ENCODE measurements at places on chromosomes 2 and 18.
A peak's percentile ranks its signal among the peaks of the same experiment; 100 is the strongest.

GRCh38 chr2:193520709-193521458, 1326.2 kb upstream of the TMEFF2 start:
- no peak for DNase-seq

- no peak for DNase-seq
Measured at GRCh38 chr2:126222278-126222677, 433.7 kb upstream of the GYPC start.

GRCh38 chr2:217325251-217325650, 465.4 kb upstream of the TNP1 start:
- DNase-seq = no peak

GRCh38 chr2:241289053-241289452, 26.4 kb downstream of the HDLBP start:
- DNase-seq = no peak

DNA sequence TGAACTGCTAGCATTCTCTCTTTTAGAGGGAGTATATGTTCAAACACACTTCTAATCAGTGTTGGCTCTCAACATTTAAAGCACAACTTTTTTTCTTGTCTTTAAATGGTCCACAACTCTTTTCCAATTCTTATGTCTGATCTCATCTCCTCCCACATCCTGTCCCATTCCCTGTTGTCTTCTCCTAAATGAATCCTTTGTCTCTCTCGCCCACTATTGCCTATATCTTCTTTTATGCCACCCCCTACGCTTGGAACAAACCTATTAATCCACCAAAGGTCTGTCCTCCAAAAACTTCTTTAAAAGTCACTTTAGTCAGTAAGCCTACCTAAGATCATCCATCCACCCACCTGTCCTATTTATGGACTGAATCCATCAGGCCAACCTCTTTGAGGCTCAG, 235.5 kb upstream of the SMAD7 start:
- no peak for DNase-seq

GRCh38 chr2:64942693-64943092, 46.5 kb upstream of the SLC1A4 start:
- no peak for DNase-seq

GRCh38 chr2:96153291-96153713, 8.1 kb upstream of the DUSP2 start:
- no peak for DNase-seq

GRCh38 chr2:152219077-152219828, 43.7 kb upstream of the STAM2 start:
- no peak for DNase-seq

GRCh38 chr18:80157708-80158343, 48.8 kb downstream of the ADNP2 start:
- peak; percentile 43 for DNase-seq

GRCh38 chr2:182043021-182043420, 57.4 kb downstream of the PPP1R1C start:
- no peak for DNase-seq

DNA sequence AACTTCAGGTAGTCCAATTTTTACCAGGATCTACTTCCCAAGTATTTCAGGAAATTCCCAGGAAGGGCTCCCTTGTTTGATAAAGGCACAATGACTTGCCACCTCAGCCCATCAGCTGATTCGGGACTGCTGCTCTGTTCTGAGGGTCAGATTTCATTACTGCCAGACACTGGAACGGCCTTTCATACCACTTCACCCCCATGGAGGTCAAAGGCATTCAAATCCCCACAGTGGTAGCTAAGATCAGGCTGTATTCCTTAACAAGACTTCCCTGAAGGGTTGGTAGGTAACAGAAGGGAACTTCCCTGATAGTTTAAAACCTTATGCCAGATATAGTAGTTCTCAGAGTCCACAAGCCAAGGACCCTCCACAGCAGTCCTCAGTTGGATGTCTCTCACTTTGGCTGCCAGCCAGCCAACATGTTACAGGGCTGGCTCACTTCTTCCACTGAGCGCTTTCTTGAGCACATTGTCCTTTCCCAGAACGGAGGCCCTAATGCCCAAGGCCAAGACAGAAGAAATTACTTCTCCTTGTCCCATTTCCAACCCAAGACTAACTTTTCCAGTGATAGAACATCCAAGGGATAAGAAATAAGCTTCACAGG, 40.0 kb upstream of the GLS start:
- no peak for DNase-seq

DNA sequence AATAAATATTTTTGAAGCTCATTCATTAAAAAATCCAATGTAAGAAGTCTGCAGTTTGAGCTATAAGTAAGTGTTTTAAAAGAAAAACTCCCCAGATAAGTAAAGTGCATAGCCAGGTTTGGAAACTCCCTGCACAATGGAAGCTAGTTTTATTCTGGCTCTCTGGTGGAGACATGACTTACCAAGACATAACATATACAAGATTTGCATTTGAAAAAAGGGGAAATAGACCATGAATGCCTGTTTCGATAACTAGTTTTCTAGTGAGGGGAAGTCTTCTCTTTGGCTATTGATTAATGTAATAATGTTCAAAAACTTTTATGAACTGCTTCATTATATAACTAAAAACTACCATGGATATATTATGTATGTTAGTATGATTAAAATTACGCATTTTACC, 435.2 kb downstream of the ARHGAP15 start:
- no peak for DNase-seq

- no peak for DNase-seq
Measured at GRCh38 chr2:173750353-173750801, 214.8 kb downstream of the SP3 start.

DNA sequence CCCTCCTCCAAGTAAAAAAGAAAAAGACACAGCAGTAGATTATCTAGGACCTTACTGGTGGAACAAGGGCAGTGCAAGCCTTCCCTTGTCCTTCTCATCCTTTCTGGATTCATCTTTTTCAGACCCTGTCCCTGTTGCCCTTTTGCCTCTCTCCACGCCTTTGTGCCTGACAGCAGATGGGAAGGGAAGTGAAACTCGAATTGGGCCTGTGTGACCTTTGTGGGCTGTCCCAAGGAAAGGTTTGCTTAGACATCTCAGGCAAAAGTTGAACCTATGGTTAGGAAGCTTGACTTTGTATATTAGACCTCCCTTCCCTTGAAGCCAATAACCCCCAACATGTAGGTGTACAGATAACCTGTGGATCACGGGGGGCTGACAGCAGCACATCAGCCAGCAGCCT, 185.3 kb downstream of the PRKCE start:
- DNase-seq = no peak

DNA sequence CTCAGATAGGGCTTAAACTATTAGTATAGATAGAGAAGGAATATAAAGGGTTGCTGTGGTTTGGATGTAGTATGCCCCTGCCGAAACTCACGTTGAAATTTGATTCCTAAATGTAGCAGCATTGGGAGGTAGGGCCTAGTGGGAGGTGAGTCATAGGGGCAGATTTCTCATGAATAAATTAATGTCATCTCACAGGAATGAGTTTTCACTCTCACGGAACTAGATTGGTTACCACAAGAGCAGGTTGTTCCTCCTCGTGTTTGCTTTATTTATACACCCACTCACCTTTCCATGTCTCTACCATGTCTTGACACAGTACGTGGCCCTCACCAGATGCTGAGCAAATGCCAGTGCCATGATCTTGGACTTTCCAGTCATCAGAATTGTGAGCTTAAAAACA, 218.2 kb downstream of the RBM43 start:
- DNase-seq = no peak

- no peak for DNase-seq
Measured at GRCh38 chr2:16506366-16506765, 159.3 kb downstream of the CYRIA start.

GRCh38 chr2:49950646-49951045, 796.3 kb upstream of the FSHR start:
- no peak for DNase-seq

GRCh38 chr2:128599700-128600099, 281.0 kb upstream of the HS6ST1 start:
- no peak for DNase-seq

DNA sequence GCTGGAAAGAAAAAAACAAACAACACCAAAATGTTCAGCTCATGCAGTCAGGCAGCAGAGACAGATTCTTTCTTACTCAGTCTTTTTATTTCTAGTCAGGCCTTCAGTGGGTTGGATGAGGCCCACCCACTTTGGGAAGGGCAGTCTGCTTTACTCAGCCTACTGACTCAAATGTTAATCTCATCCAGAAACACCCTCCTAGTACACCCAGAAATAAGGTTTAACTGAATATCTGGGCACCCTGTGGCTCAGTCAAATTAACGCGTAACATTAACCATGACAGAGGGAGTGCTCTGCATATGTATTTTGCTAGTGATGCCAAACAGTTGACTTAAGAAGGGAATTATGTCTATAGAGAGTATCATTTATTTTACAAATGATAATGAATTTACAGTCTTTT, 401.6 kb downstream of the PARD3B start:
- no peak for DNase-seq

GRCh38 chr2:109689182-109689930, 75.2 kb downstream of the SOWAHC start:
- no peak for DNase-seq

GRCh38 chr2:69948032-69948962, 13.1 kb downstream of the ASPRV1 start:
- no peak for DNase-seq

DNA sequence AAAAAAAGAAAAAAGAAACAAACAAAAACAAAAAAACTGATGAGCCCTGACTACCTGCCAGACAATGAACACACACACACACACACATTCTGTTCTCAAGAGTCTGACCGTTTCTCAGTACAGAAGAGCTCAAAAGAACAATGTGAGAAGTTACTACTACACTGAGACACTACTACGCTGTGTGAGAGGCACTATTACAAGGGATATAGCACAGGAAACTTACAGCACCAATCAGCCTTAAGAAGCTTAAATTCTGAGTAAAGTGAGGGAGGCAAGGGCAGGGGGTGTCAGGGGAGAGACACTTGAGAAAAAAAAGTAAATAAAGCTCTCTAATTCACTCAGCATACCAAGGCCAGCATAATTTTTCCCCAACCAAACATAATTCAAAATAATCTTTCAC, 32.5 kb downstream of the WDR33 start:
- no peak for DNase-seq

- no peak for DNase-seq
Measured at GRCh38 chr2:97728091-97728731, 14.8 kb downstream of the ZAP70 start.

DNA sequence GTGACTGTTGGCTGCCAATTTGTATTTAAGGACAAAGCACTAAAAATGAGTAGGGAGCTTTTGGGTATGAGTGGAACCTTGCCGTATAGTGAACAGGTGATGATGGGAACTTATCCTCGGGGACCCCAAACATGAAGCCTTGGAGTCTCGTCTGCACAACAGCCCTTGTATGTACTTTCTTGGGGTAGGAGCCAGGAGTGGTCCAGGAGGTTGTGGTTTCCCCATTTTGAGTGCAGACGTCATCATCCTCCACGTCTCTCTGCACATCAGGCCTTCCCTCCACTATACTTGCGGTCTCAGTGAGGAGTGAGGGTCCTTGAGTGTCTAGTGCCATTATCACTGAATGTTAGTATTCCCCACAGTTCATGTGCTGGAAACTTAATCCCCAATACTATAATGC, 101.5 kb upstream of the HS6ST1 start:
- no peak for DNase-seq

GRCh38 chr18:46222710-46223360, 118.7 kb downstream of the HAUS1 start:
- DNase-seq = no peak

DNA sequence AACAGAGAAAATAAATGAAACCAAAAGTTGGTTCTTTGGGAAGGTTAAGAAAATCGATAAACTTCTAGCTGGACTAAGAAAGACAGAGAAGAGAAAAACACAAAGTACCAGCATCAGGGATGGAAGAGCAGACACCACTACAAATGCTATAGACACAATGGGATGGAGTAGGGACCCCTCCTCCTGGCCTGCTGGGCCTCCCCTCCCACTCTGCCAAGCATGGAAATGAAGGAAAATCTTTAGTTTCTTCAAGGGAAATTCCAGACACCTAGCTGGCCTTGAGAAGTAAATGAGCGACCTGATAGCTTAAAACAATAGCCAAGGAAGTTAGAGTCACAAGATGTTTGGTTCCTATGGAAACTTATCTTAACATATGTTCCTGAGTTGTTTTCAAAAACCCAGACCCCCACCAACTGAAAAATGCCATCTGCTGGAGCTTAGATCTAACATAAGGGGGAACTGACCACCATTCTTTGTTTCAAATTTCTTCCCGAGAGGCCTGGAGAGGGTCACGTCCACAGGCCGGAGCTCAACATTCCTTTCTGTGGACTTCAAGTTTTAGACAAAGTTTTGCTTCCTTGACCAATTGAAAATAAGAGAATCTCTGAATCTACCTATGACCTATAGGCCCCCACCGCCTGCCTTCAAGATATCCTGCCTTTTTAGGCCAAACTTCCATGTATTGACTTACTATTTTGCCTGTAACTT, 101.9 kb downstream of the BIN1 start:
- no peak for DNase-seq

- DNase-seq = no peak
Measured at GRCh38 chr2:189854940-189855339, 70.7 kb downstream of the PMS1 start.

- DNase-seq = no peak
Measured at GRCh38 chr2:226746196-226746800, 53.3 kb downstream of the IRS1 start.

DNA sequence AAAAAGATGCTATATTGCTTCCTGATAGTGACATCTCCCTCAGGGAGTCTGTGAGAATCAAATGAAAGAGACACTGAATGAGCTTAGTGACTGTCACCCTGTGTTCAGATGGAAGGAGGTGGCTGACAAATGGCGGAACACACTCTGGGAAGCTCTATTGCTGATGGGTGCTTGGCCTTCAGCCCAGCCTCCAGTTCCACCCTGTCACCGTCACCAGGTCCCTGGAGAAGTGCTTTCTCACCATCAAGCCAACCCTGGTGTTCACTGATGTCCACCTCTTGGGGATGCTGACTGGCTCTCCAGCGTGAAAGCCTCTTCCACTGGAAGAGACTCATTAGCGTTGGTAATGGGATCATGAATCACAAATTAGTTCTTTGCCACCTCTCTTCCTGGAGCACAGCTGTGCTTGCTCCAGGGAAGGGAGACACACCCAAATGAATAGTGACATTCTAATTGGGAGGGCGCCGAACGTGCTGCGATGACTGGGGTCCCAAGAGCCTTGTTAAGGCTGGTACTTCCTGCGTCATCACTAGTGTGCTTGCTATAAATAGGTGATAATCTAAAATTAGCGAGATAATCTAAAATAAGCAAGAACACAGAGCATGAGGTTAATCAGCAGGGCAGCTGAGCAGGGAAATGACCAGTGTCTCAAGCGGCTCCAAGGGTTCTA, 154.0 kb downstream of the CLIP4 start:
- DNase-seq = no peak

- DNase-seq = no peak
Measured at GRCh38 chr2:70569559-70569958, 15.9 kb upstream of the TGFA start.

Measured in central memory CD4-positive, alpha-beta T cell (primary cell).